ENCODE measurements at places on chromosomes 1 and 21.

GRCh38 chr1:208851366-208851765, 607.2 kb upstream of the PLXNA2 start:
- DNase-seq = no peak

DNA sequence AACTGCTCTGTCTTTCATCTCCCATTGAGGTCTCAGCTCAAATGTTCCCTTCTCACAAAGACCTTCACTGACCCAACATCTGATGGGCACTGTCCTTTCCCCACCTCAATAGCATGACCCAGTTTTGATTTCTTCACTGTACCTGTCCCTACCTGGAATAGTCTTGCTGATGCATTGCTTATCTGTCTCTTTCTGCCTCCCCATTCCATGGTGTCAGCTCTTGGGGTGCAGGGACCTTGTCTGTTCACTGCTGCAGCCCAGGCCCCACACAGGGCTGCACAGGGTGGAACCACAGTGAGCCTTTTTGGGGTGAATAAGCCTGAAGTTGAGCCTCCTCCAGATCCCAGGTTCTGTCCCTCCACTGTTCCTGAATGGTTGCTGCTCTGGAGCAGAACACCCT, 414.9 kb downstream of the PTPRU start:
- no peak for DNase-seq

DNA sequence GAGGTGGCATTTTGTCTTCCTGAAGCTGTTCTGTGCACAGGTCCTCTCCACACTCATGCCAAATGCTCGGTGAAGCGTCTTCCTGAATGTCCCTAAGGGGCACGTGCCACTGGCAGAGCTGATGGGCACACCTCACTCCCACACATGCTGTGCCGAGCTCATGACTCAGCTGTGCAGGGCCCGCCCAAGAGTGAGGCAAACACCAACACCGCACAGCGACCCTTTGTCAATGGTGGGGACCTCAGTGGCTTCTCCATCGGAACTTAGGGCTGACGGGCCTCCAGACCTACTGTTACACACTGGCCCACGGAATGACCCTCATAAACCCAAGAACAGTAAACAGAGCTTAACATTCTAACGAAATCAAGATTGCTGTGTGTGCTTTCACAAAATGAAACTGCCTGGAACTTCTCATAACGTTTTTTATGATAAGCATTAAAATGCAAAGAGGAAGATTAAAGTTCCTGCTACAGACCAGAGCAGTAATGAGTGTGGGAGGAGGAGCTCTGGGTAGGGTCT, 89.3 kb downstream of the SIM2 start:
- DNase-seq = no peak

- DNase-seq = no peak
Measured at GRCh38 chr1:70764747-70765146, 282.9 kb downstream of the PTGER3 start.

DNA sequence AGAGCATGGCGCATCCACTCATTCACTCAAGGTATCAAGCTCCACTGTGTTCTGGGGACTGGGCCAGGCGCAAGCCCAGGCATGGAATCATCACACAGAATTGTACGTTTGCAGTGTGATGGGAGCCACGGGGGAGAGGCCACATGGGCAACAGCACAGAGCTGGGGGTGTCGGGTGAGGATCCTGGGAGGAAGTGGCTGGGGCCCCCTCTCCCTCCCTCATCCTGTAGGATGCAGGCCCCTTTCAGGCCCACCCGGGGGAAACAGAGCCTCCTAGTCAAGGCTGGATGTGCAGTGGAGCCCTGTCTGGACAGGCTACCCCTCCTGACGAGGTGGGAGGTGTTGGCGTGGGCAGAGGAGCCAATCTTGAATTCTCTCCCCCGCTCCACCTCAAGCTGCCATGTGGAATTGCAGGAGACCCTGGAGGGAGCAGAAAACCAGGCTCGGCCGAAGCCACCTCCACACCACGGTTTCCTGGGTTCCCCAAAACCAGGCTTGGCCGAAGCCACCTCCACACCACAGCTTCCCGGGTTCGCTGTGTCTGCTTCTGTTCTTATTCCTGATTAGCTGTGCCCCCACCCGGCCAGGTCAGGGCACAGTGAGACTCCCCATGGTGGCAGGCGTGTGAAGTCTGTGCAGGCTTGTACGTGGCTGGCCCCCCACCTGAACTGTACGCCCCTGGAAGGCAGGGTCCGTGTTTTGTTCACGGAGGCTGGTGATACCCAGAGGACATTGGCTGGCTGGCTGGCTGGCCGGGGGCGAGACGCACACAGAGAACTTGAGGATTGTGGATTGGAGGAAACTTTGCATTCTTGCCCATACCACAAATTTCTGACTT, 4.2 kb upstream of the C1orf174 start:
- DNase-seq = no peak

DNA sequence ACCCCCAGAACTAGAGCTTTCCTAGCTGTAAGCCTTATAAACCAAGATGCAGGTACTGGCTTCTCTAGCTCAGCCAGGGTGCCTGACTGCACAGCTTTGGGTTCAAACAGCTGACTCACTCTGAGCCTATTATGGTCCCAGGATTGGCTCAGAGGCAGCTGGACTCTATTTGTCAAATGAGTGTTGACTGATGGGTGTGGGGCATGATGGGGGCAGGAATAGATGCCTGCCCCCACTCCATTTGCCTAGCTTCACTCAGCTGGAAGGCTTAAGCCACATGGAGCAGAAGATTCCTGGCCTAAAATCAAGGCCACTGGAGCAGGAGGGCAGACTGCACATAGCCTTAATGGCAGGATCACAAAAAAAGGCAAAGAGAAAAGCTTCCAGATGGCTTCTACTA, 90.5 kb downstream of the PIK3R3 start:
- no peak for DNase-seq

DNA sequence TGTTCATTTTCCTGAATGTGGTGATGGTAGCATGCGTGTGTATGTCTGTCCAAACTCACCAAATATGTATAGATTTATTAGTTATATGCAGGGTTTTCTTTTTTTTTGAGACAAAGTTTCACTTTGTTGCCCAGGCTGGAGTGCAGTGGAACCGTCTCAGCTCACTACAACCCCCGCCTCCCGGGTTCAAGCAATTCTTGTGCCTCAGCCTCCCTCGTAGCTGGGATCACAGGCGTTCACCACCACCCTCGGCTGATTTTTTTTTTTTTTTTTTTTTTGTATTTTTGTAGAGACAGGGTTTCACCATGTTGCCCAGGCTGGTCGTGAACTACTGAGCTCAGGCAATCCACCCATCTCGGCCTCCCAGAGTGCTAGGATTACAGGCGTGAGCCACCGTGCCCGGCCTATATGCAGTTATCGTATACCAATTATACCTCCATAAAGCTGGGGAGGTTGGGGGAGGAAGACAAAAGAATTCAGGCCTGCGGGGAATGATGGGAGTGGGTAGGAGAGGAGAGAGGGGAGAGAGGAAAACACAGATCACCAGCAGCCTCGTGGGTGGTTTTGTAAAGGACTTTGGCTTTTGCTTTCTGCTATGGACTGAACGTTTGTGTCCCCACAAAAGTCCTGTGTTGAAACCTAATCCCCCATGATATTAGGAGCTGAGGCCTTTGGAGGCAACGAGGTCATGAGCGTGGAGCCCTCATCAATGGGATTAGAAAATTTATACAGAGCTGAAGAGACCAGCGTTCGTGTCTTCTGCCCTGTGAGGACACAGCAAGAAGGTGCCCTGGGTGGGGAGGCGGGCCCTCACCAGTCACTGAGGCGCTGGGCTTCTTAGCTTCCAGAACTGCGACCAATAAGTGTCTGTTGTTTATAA, 4.4 kb upstream of the HNRNPU start:
- DNase-seq = no peak

- no peak for DNase-seq
Measured at GRCh38 chr1:19130468-19130867, 79.6 kb downstream of the UBR4 start.

- DNase-seq = no peak
Measured at GRCh38 chr1:40299366-40300248, 17.5 kb downstream of the COL9A2 start.

DNA sequence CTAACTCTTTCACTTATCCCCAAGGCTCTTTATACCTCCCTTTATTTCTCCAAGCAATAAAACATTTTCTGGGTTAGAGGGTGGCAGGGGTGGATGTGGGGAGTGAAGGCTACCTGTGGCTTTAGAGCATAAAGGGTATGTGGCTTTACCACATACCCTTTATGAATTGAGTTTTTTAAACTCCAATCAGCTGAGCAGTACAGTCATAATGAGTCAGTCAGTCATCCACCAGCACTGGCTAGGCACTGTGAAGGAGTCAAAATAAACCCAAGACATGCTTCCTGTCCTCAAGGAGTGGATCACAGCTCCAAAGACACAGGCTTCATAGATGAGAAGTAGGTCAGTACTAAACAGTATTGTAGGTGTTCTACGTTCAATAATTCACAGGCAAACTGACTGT, 2.6 kb upstream of the TDRD10 start:
- no peak for DNase-seq

DNA sequence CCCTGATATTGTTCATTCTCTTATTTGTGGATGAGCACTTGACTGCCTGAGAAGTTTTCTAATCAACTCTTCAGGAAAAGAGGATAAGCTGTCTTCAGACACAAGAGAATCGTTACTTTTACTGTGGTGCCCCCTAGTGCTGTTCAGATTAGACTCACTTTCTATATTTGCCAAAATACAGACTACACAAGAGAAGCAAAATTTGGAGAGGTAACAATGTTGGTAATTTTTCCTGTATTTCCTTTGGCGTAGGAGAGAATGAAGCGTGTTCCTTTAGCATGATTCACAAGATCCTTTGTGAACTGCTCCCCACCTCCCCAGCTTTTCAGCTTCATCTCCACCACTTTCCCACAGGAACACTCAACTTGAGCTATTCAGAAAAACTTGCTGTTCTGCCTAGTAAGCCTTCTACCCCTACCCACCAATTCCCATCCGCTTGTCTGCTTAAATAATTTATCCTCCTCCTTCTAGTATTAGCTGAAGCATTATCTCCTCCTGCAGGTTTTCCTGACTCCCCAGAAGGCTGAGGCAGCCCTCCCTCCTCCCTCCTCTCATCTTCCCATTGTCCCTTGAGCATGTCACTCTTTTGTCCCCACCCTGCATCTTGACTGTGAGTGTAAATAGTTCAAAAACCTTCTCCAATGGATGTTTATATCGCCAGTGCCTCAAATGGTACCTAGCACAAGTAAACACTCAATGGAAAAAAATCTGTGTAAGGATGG, 4.5 kb downstream of the TNFSF4 start:
- no peak for DNase-seq

DNA sequence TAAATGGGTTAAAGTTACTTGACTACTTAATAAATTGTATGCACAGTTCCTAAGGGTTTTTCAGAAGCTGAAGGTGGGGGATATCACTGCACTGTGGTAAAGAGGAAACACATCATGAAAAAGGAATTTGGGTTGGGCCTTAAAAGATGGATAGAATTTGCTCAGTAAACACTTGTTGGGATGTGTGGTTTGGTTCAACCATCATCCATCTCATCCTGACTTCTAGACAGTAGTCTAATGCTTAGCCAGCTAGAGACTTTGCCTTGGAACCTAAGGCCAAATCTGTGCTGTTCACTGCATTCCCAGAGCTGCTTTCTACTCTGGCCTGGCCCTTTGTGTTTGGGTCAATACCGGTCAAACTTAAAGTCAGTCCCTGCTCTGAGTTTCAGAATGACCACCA, 30.6 kb downstream of the LY9 start:
- no peak for DNase-seq

- DNase-seq = no peak
Measured at GRCh38 chr1:107328087-107328486, 187.2 kb downstream of the NTNG1 start.

- no peak for DNase-seq
Measured at GRCh38 chr1:19517017-19517416, 31.7 kb upstream of the CAPZB start.

DNA sequence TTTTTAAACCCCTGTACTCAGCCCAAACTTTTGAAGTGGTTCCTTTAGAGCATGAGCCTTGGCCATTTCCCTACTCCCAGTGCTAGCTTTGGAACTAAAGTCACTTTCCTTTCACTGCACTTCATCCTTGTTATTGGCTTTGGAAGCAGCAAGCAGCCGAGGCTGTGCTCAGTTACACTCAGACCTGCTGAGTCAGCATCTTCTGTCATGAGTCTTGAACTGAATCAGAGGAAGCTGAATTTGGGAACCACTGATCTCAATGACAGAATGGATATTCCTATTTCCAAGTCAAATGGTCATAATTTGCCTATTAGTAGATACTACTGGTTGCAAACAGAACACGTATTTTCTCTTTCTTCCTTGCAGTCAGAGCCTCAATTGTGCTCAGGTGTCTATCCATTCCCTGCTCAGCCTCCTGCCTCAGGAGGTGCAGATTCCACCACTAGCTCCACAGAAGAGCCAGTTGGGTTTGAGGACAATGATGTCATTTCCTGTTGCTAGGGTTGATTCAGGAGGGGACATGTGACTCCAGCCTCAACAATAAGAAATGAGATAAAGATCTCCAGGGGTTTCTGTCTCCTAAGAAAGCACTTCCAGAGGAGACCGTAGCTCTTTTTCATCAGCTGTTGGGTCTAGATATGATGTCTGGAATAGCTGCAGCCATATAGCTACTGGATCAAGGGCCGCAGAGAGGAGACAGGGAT, 44.9 kb upstream of the NTPCR start:
- DNase-seq = no peak

DNA sequence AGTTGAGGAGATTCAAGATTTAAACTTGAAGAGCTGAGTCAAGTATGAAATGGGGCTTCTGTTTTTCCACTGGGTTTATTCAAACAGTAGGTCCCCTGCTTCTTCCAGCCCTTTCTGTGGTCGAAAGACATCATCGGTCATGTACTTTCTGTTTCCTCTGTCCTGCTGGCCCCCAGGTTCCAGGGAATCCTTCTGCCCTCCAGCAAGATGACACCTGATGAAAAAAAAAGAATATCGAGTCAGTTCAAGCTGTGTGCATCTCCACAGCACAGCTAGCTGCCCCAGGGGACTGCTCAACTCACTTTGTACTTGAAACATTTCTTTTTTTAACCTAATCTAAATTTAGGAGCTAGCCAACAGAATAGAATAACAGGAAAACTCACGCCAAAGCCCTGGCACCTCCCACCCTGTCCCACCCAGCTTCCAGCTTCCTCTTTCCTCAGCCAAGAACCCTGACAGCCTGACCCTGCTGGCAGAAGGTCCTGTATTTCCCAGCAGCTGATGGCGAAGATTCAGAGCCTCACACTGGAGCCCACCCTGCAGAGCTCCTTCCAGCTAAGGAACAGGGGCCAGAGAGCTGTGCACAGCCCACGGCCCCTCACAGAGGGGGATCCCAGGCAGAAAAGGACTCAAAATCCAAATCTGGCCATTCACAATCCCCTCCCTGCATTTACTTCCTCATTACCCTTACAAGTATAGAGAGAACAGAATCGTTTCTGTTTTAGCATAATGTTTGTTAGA, 176.5 kb downstream of the PSMG1 start:
- no peak for DNase-seq

DNA sequence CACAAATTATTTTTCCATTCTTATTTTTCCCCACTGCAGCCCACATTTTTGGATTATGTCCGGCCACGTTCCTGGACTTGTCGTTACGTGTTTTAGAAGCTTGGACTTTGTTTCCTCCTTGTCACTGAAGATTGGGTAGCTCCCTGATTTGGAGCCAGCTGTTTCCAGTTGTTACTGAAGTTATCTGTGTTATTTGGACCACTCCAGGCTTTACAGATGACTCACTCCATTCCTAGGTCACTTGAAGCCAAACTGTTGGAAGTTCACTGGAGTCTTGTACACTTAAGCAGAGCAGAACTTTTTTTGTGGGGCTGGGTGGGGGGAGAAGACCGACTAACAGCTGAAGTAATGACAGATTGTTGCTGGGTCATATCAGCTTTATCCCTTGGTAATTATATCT, 12.2 kb upstream of the AXDND1 start:
- no peak for DNase-seq
